Immature natural killer cell (primary cell): ENCODE measurements at places on chromosomes 3 and 15. TPM values are rescaled to one million over a fixed set of nuclear protein-coding genes. Genes with fewer than 3 reads are reported as not detected.

DPPA2 gene
- polyA plus RNA-seq: not detected

DNA sequence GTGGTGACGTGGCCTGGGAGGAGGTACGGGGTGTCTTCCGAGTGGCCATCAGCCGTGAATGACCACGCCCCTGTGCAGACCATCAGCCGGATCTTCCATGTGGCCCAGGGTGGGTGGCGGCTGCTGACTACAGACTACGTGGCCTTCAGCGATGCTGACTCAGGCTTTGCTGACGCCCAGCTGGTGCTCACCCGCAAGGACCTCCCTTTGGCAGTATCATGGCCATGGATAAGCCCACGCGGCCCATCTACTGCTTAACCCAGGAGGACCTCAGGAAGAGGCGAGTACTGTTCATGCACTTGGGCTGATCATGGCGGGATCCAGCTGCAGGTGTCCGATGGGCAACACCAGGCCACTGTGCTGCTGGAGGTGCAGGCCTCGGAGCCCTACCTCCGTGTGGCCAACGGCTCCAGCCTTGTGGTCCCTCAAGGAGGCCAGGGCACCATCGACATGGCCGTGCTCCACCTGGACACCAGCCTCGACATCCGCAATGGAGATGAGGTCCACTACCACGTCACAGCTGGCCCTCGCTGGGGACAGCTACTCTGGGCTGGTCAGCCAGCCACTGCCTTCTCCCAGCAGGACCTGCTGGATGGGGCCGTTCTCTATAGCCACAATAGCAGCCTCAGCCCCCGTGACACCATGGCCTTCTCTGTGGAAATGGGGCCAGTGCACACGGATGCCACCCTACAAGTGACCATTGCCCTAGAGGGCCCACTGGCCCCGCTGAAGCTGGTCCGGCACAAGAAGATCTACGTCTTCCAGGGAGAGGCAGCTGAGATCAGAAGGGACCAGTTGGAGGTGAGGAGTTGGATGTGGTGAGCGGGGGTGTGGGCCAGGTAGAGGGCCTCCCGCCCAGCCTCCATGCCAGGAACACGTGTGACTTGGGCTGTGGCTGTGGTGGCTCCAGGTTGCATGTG lies 178.4 kb downstream of the TBC1D2B start:
- H3K36me3 ChIP-seq: no peaks in the 10 kb centered on the region
- no peak for DNase-seq
- no peaks in the 10 kb centered on the region for H3K27me3 ChIP-seq
- H3K4me3 ChIP-seq: no peak overlapping the region

- DNase-seq: no peak
- H3K4me1 ChIP-seq: no peaks in the 10 kb centered on the region
- H3K4me3 ChIP-seq: no peak overlapping the region
- no peak overlapping the region for H3K27ac ChIP-seq
Measured at GRCh38 chr3:5079761-5080160, 42.3 kb upstream of the ARL8B start.

SPATA12 gene
- not detected for polyA plus RNA-seq

GRCh38 chr15:98650417-98651035 lies 2.2 kb downstream of the IGF1R start:
- no peaks in the 10 kb centered on the region for H3K36me3 ChIP-seq
- H3K27me3 ChIP-seq: peaks cover 24% of the 10 kb centered on the region
- H3K4me1 ChIP-seq: peaks cover 40% of the 10 kb centered on the region
- peak; percentile 93 for DNase-seq
- peak overlapping the region; percentile 91 for H3K4me3 ChIP-seq

GRCh38 chr3:10447527-10448260 lies 57.7 kb downstream of the ATP2B2 start:
- no peaks in the 10 kb centered on the region for H3K27me3 ChIP-seq
- no peak overlapping the region for H3K27ac ChIP-seq
- H3K4me1 ChIP-seq: no peaks in the 10 kb centered on the region
- no peak overlapping the region for H3K4me3 ChIP-seq
- DNase-seq: no peak
- H3K36me3 ChIP-seq: no peaks in the 10 kb centered on the region

CNTN3 gene
- not detected for polyA plus RNA-seq

EFCAB12 gene
- not detected for polyA plus RNA-seq

DNA sequence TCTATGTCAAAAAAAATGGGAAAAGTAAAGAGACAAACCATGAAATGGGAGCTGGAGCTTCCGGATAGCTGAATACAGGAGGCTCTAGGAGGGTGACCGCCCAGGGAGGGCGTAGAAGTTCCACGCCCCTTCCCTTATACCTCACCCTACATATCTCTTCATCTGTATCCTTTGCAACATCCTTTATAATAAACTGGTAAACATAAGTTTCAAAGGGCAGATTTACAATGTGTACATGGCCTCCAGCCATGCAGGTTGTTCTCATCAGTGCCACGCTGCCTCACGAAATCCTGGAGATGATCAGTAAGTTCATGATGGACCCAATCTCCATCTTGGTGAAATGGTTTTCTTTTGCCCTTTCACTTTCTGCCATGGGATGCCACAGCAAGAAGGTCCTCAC lies 121.8 kb downstream of the OSBPL10 start:
- H3K36me3 ChIP-seq: no peaks in the 10 kb centered on the region
- H3K4me1 ChIP-seq: no peaks in the 10 kb centered on the region
- no peak for DNase-seq
- H3K4me3 ChIP-seq: no peak overlapping the region
- H3K27ac ChIP-seq: no peak overlapping the region

RBMS3 gene
- not detected for polyA plus RNA-seq

MRPS11 gene
- 90.8 TPM for polyA plus RNA-seq

- peak overlapping the region; percentile 37 for H3K4me3 ChIP-seq
- no peaks in the 10 kb centered on the region for H3K36me3 ChIP-seq
- peaks cover 5% of the 10 kb centered on the region for H3K27me3 ChIP-seq
- H3K4me1 ChIP-seq: peaks cover 33% of the 10 kb centered on the region
- no peak for DNase-seq
Measured at GRCh38 chr3:23325466-23326065, 122.4 kb downstream of the UBE2E2 start.

EPHB1 gene
- 1.7 TPM for polyA plus RNA-seq

- no peaks in the 10 kb centered on the region for H3K27me3 ChIP-seq
- peak overlapping the region; percentile 62 for H3K4me3 ChIP-seq
- no peaks in the 10 kb centered on the region for H3K4me1 ChIP-seq
- H3K27ac ChIP-seq: peak overlapping the region; percentile 25
- no peak for DNase-seq
Measured at GRCh38 chr3:9945358-9945757, 6.8 kb downstream of the PRRT3 start.

DNA sequence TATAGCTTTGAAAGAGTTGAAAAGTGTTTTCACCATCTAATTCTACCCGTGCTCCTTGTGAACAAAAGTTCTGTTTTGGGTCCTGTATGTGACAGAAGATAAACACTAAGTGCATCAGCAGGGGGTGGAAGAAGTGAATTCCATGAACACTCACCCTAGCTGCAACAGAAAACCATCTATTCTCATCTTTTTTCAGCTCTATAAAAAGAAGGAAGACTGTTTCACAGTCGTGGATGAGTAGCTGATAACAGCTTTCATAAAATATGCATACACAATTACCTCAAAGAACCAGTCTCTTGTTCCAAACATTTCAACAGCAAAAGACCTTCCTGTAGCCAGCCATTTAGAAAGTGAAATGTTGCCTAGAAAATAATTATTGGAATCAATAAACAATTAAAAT lies 281.7 kb upstream of the RASGRP1 start:
- H3K27ac ChIP-seq: no peak overlapping the region
- no peaks in the 10 kb centered on the region for H3K36me3 ChIP-seq
- no peaks in the 10 kb centered on the region for H3K4me1 ChIP-seq
- H3K27me3 ChIP-seq: peaks cover 2% of the 10 kb centered on the region
- H3K4me3 ChIP-seq: no peak overlapping the region
- no peak for DNase-seq

FILIP1L gene
- not detected for polyA plus RNA-seq

C3orf52 gene
- not detected for polyA plus RNA-seq

DNA sequence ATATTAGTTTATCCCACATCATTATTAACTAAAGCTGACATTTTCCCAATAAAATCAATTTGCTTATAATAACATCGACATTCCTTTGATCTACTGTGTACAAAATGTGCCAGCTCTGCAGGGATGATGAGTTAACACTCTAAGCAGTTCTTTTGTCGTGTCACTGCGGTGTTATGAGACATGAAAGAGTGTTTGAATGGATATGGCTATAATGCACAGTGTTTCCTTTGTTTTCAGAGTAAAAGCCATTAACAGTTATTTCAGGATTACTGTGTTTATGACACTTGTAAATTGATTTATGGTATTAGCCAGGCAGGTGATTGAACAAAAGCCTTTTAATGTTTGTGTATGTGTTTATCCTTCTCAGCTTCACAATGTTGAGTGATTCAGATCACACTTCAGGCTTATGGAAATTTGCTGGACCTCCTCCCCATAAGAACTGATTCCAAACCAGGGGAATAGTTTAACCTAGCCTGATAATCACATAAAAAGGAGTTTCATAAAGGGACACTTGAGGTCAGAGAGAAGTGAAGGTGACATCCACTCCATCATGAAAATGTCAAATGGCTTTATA lies 115.7 kb downstream of the CHL1 start:
- H3K4me3 ChIP-seq: no peak overlapping the region
- H3K27me3 ChIP-seq: peaks cover 2% of the 10 kb centered on the region
- no peak for DNase-seq
- no peak overlapping the region for H3K27ac ChIP-seq

DNA sequence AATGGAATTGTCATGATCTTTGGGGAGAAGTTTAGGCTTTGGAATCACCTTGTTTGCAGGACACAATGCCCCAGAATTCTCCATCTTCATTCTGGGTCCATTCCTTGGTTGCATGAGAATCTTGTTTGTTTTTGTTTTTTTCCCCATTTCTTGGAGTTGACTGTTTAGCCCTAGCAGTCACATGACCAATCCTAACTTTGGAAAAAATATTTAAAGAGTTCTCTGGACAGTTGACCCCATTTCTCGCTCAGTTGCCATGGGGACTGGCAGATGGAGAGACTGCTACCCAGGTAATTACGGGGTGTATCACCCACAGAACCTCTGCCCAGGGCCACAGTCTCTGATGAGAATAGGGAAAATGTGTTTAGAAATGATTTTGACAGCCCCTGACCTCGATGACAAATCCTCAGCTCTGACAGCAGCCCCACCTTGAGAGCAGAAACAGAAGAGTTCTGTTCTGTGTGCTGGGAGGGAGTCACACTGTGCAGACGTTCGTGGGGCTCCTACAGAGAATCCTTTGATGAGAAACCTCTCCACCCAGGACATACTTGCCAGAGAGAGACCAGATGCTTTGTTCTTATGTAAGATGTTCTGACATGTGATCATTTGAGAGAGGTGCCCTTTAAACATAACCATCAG lies 57.7 kb downstream of the IL16 start:
- DNase-seq: no peak
- no peak overlapping the region for H3K4me3 ChIP-seq
- H3K27ac ChIP-seq: no peak overlapping the region
- peaks cover 4% of the 10 kb centered on the region for H3K27me3 ChIP-seq

STRIT1 gene
- polyA plus RNA-seq: not detected
